AML-193 (cell line): ENCODE measurements at places on chromosomes 1 and 21.
A peak's percentile ranks its signal among the peaks of the same experiment; 100 is the strongest.

- DNase-seq: no peak
These were observed 4.5 kb downstream of the SRSF4 start for GRCh38 chr1:29177022-29177705.

- DNase-seq: no peak
These were observed 19.8 kb downstream of the CD1D start for GRCh38 chr1:158200527-158200926.

GRCh38 chr1:156477526-156478249 lies 22.9 kb downstream of the MEF2D start:
- no peak for DNase-seq

DNA sequence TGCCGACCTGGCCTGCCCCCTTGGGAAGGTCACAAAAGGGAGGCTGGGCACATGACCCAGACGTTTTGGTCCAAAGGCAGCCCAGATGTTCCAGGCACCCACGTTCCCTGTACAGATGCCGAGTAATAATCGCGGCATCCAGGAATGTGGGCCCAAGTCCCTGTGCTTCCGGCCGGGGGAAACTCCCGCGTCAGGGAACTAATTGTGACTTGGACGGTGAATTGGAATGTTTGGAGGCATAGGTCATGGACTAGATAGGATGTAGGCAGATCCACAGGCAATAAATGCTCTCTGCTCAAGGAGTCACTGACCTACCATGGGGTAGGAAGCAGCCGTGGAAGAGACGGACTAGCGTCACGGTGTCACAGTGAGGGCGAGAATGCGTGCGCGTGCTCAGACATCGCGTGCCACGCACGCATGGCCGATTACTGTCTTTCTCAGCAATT lies 178.4 kb downstream of the DUSP10 start:
- DNase-seq: no peak

DNA sequence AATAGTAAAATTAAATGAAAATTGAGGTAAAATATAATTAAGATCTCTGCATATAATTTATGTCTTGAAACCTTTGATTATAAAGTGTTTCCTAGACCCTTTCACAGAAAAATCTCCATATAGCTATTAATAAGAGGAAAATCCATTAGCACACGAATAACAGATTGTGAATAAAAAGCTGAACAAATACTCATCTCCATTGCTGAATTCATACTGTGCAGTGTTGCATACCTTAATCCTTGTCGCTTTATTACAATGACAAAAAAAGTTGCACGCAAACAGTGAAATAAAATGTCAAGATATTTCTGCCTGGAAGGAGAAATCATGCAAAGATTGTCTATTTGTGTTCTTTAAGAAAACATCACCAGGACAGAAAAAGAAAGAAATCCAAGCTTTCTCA lies 499.1 kb upstream of the TMPRSS15 start:
- DNase-seq: no peak

DNA sequence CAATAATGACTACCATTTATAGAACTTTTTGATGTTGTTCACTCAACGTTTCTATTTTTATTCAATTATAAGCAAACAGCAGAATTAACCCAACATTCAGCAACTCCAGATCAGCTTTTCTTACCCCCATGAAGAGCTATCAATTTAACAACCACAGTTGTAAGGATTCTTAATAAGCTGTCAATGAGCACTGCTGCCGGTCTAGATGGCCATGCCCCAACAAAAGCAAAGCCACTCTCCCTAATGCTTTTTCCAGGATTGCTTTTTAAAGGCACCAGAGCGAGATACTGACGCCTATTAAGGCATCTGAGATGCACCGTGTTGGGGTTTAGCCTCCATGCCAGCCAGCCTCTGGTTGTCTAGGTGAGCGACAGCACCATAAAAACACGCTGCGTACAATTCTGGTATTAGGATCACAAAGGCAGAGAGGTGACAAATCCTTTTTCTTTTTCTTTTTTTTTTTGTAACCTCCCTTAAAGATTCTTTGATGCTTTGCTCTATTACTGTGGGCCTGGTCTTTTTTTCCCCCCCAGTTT lies 39.5 kb downstream of the PTPRC start:
- DNase-seq: no peak

GRCh38 chr1:12143631-12144155 lies 23.1 kb upstream of the TNFRSF1B start:
- peak; percentile 95 for DNase-seq

DNA sequence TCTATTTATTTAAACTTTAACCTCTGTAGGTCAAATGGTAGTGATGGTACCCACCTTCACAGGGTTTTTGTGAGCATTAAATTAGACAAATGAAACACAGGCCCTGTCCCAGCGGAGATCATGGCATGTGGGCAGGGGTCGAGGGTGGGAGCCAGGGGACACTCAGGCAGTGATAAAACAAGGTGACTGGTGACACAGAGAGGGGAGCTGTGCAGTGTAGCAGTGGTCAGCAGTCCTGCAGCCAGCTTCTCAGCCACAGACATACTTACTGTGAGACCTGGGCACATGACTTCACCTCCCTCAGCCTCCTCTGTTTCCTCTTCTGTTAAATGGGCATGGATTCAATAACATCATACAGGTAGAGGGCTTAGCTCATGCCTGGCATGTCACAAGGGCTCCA lies 44.9 kb downstream of the SRRM1 start:
- no peak for DNase-seq
